Endothelial cell (in vitro differentiated cells): ENCODE measurements at places on chromosomes 1 and 21.

- H3K4me3 ChIP-seq: no peak overlapping the region
- H3K4me1 ChIP-seq: no peaks in the 10 kb centered on the region
- peaks cover 3% of the 10 kb centered on the region for H3K27me3 ChIP-seq
- H3K27ac ChIP-seq: no peak overlapping the region
These were observed 13.8 kb upstream of the CAMTA1 start for GRCh38 chr1:6771441-6771769.

GRCh38 chr1:29732453-29732852 lies 496.1 kb downstream of the PTPRU start:
- H3K36me3 ChIP-seq: no peaks in the 10 kb centered on the region
- H3K4me3 ChIP-seq: peak overlapping the region; percentile 1
- peaks cover 4% of the 10 kb centered on the region for H3K27me3 ChIP-seq
- H3K4me1 ChIP-seq: peaks cover 3% of the 10 kb centered on the region

GRCh38 chr1:51693419-51694155 lies 76.7 kb downstream of the OSBPL9 start:
- H3K27ac ChIP-seq: no peak overlapping the region
- no peaks in the 10 kb centered on the region for H3K27me3 ChIP-seq
- no peak for DNase-seq
- H3K4me3 ChIP-seq: no peak overlapping the region
- peaks cover 16% of the 10 kb centered on the region for H3K4me1 ChIP-seq
- no peaks in the 10 kb centered on the region for H3K36me3 ChIP-seq

- H3K27ac ChIP-seq: no peak overlapping the region
- no peak for DNase-seq
- peaks cover 4% of the 10 kb centered on the region for H3K27me3 ChIP-seq
- H3K4me3 ChIP-seq: no peak overlapping the region
- H3K4me1 ChIP-seq: no peaks in the 10 kb centered on the region
These were observed 45.5 kb downstream of the LPAR3 start for GRCh38 chr1:84847253-84848250.

GRCh38 chr1:170857955-170858354 lies 77.4 kb upstream of the MROH9 start:
- H3K4me1 ChIP-seq: no peaks in the 10 kb centered on the region
- no peak overlapping the region for H3K27ac ChIP-seq
- no peaks in the 10 kb centered on the region for H3K27me3 ChIP-seq
- DNase-seq: no peak

DNA sequence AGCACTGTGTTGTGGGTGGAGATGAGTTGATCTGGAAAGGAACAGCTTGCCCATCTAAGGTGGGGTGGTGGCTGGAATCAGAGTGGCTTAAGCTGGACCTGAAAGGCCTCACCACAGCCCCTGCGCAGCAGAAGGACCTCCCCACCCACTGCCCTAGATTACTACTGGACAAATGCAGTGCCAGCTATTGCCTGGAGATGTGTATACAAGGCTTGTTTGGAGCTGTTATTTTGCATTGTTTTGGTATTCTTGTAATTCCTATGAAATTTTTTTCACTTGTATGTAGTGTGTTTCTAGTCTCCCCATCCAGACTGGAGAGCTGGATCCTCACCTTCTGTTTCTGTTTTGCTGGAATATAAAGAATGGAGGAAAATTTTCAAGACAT lies 1.3 kb upstream of the SLC30A1 start:
- H3K27me3 ChIP-seq: peaks cover 5% of the 10 kb centered on the region
- DNase-seq: no peak
- no peaks in the 10 kb centered on the region for H3K36me3 ChIP-seq
- H3K4me1 ChIP-seq: peaks cover 26% of the 10 kb centered on the region
- peak overlapping the region; percentile 37 for H3K27ac ChIP-seq

DNA sequence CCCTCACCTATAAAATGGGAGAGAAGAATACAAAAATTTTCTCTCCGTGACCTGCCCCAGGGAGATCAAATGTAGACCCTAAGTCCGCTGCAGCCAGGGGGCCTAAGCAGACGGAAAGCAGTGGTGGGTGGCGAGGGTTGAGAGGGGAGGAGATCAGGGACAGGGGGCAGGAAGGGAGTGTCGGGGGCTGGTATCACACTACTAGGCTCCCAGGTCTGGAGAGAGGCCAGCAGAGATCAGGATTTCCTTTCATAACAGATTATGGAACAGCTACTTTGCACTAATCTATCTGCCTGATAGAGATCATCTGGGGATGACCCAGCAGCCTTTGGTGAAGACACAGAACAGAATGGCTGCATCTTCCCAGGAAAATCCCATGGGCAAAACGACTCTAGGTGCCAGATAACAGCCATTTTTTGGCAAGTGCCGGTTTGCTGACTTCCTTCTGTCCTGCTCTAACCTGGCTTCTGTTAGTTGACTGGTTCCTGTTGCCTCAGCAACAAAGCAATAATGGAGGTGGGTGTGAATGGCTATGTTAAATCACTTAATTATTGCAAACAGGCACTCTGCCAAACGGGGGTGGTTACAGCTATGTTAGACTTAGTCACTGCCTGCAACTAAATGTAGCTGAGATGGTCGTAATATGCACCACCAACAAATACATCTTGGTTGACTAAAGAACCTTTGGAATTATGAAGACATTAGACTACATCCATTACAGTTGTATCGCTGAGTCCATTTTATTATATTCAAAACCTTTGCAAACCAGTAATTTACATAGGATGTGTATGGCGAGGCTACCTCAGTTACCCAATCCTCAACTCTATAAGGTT lies 30.0 kb upstream of the EPS8L3 start:
- peaks cover 22% of the 10 kb centered on the region for H3K4me1 ChIP-seq
- DNase-seq: no peak
- H3K27ac ChIP-seq: peak overlapping the region; percentile 49
- no peaks in the 10 kb centered on the region for H3K36me3 ChIP-seq
- no peak overlapping the region for H3K4me3 ChIP-seq
